Keratinocyte (primary cell): ENCODE measurements at places on chromosomes 7 and 10. TPM values are rescaled to one million over a fixed set of nuclear protein-coding genes. Genes with fewer than 3 reads are reported as not detected.

DNA sequence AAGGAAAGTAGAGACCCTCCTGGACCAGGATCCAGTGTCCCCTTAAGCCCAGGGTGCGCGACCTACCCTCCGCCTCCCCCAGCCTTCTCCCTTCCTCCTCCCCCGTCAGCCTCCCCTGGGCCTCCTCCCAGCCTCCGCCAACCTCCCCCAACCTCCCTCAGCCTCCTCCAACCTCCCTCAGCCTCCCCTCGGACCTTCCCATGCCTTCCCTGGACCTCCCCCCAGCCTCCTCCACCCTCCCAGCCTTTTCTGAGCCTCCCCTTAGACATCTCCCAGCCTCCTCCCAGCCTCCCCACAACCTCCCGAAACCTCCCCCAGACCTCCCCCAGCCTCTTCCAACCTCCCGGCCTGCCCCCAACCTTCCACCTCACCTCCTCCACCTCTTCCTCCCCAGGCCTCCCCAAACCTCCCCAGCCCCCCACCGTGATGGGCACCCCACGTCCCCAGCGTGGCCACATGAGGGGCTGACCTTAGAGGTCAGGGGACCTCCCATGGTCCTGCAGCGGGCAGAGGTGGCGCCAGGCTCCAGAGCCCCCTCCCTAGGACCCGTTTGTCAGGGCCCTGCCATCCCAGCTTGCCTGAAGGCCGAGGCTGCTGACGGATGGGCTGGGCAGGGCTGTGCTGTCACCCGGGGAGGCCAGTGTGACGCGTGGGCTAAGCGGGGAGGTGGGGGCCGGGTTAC lies 18.8 kb downstream of the FAM20C start:
- no peak for DNase-seq

DNA sequence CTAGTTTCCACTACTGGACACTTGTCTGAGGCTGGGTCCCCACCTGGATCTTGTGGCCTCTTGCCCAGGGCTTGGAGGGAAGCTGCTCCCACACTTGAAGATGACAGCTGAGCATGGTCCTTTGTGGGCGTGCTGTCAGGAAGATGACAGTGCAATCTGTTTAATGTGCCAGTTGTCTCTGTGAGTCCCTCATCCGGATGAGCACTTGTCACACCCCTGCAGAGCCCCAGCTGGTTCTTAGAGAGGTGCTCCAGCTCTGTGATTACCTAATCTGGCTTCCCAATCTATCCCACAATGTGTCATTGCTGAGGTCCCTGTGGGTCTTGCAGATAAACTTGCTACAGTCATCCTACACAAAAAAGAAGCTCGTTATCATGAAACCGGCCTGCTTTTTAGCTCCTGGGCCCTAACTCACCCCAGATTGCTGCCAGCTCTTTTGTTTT lies 34.8 kb upstream of the CCSER2 start:
- no peak for DNase-seq

DNA sequence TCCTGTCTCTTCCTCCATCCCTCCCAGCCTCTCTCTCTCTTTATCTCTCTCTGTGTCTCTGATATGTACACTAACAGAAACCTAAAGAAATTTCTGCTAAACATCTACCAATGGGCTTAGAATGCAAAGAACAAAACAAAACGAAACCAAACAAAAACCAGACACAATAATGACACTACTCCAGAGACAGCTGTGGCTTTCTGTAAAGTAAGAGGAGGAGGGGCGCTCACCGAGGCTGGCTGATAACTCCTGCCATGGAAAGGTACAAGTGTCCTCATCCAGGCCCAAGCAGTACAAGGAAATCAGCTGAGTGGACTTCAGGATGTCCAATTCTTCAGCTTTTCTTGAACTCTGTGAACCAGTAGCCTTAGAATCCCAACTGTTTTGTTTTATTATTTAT lies 70.4 kb upstream of the FZD8 start:
- no peak for DNase-seq

DNA sequence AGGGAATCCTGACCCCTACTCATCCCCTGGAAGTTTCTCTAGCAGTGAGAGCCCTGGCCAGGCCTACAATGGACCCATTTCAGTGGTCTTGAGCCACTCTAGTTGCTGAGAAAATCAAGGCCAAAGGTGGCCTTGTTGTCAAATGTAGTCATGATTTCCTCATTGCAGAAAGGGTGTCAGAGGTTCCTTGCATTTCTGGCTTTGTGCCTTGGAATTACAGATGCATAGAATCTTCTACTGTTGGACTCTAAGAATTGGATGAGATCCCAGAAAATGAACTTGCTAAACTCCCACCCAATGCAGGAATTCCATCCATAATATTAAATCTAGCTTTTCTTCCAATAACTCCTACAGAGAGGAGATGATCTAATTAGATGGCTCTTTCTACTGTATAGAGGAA lies 12.2 kb downstream of the CPA2 start:
- no peak for DNase-seq

DNA sequence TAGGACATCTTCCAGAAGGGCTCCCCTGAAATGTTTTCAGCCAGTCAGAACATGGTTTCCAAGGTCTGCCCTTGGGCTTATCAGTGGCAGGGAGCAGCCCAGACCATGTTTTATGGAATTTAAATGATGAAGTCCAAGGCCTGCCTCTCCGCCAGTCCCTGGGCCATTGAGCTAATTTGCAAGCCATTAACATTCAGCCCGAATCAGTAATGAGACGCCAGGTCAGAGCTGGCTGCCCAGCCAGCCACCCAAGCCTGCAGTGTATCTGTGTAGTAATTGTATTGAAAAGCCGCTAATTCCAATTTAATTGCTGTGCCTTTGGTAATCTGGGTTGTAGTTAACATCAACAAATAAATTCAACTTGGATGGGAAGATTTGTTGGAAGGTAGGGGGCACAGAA lies 131.4 kb downstream of the PAXIP1 start:
- no peak for DNase-seq

DNA sequence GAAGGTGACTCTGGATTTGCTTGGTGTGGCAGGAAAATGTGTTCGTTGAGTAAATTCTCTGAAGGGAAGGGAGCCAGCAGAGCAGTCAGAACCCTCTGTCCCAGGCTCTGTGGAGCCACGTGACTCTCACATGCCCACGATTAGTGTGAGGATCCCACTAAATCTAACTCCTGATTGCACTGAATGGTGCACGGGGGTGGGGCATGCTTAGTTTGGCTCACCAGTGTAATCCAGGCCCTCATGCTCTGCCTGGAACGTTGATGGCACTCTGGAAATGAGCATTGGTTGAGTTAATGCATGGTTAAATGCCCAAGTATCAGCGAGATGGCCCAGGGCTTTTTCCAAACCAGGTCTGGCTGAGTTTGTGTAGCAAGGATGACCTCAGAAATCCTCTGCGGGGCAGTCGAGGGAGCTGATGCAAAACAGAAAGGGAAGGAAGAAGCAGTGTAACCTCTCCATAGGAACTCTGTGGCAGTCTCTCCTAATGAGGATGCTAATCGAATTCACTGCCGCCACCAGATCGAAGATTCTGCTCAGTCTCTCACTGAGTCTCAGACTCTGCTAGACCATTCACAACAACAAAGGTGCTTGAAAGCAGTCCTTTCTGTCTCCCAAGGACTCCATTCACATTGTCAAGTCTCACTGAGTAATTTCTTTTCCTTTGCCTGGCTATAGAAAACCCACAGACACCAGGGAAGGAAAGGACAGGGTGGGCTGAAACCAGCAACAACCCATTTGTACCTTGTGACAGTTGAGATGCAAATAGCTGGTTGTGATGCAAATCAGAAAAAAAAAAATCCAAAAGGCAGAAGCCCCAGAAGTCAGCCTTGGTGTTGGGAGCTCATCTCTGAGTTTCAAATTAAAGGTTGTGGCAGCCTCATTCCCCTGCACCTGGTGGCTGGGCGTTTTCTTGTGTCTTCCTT lies 98.1 kb downstream of the C10orf105 start:
- no peak for DNase-seq

DNA sequence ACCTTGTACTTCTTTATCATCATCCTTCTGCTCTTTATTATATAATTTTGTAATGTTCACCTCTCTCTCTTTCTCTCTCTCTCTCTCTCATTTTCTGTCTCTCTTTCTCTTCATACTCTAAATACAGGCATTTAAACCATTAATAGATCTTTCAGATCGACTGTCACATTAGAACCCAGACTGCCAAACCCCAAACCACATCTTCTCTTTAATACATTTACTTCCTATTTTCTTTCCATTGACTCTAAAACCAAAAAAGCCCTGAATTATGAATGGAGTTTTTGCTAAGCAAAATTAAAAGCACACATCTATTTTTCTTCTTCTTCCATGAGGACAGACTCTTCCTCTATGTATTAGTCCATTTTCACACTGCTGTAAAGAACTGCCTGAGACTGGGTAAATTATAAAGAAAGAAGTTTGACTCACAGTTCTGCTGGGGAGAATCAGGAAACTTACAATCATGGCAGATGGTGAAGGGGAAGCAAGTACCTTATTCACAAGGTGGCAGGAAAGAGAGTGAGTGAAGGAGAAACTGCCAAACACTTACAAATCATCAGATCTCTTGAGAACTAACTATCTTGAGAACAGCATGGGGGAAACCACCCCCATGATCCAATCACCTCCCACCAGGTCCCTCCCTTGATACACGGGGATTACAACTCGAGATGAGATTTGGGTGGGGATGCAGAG lies 272.7 kb upstream of the MGMT start:
- DNase-seq = no peak

DNA sequence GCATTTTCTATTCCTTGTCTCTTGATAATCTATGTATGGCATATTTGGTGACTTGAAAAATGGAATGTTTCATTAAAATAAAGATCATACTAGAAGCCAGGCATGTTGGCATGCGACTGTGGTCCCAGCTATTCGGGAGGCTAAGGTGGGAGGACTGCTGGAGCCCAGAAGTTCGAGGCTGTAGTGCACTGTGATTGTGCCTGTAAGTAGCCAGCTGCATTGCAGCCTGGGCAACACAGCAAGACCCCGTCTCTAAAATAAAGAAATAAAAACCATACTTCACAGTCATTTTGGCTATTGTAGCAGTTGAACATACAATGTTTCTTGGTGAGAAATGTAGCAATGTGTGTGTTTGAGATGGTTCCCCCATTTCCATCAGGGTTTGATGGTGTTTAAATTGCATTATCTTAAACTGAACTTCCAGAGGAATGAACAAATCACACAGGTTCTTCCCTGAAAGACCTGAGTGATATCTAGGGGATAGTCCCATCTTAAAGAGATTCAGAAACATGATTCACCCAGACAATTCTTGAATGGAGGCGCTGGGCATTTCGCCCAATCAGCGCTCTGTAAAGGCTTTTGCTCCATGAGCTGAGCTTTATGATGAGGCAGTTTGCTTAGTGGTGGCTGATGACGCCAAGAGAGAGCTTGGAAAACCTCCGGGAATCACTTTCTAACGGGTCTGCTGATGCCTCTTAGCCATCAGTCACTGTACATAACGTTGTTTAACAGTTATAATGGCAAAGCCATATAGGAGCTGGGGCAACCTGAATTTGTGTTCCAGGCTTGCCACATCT lies 19.4 kb upstream of the BTBD16 start:
- DNase-seq = no peak

GRCh38 chr10:3774814-3775695 lies 10.0 kb downstream of the KLF6 start:
- no peak for DNase-seq

- DNase-seq = no peak
These were observed 49.3 kb downstream of the CLIP2 start for GRCh38 chr7:74338366-74339108.

GRCh38 chr10:2680821-2681220 lies 386.5 kb upstream of the PFKP start:
- no peak for DNase-seq

- DNase-seq = no peak
These were observed 273.9 kb downstream of the PAXIP1 start for GRCh38 chr7:154729056-154729455.

- DNase-seq = no peak
These were observed 25.6 kb downstream of the MDH2 start for GRCh38 chr7:76073335-76073990.

- no peak for DNase-seq
These were observed 128.5 kb downstream of the WDR11 start for GRCh38 chr10:120979435-120980278.

DNA sequence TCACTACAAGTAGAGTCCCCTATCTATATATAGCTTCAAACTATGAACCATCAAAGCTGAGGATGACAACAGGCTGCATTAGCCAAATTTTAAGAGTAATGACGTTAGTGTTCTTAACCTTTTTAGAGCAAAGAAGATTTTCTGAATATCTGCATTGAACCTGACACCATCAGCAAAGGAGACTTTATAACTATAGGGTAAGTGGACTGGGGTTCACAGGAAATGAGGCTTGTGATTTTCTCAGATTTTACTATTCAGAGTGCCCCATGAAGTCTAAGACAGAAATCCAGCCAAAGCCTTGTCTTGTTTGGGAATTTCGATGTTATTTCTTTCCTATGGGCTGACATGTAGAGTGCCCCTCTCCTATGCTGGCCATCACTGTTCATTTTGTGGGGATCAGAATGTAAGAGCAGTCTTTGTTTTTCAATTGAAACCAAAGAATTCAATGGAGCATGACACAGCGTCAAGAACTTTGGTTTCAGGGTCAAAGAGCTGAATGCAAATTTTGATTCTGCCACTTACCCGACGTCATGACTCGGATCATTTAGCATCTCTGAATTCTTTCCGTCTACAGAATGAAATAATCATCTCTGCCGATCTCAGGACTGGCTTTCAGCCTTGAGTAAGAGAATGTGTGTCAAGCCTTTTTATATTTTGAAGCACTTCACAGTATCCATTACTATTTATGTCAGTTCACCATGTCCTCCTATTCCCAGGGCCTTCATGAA lies 52.7 kb downstream of the DENND11 start:
- DNase-seq = no peak

Gene AIMP2
- polyA plus RNA-seq = 58.8 to 84.6 TPM (median 71.0 TPM) in 3 replicates

Gene ASAH2
- polyA plus RNA-seq = 1.6 to 4.7 TPM (median 1.7 TPM) in 3 replicates

Gene JMJD1C
- 24.9 to 38.2 TPM (median 26.6 TPM) in 3 replicates for polyA plus RNA-seq

Gene FGF8
- not detected in 3 replicates for polyA plus RNA-seq

Gene ANKRD1
- 0.06 to 0.07 TPM (median 0.07 TPM) in 3 replicates for polyA plus RNA-seq

Gene PILRA
- polyA plus RNA-seq = 0.17 to 0.59 TPM (median 0.33 TPM) in 3 replicates

Gene DNAJB9
- 6.5 to 13.4 TPM (median 8.0 TPM) in 3 replicates for polyA plus RNA-seq

Gene RGR
- polyA plus RNA-seq = not detected in 3 replicates

Gene SEC23IP
- polyA plus RNA-seq = 27.1 to 44.6 TPM (median 36.9 TPM) in 3 replicates

Gene ZKSCAN1
- 20.6 to 26.8 TPM (median 24.7 TPM) in 3 replicates for polyA plus RNA-seq

Gene CTNNA3
- 0.01 to 0.09 TPM in 2 of 3 replicates, not detected in the other for polyA plus RNA-seq

Gene HPSE2
- polyA plus RNA-seq = 0.01 TPM in 1 of 3 replicates, not detected in the others

Gene SPDYE5
- polyA plus RNA-seq = 0.04 TPM in 1 of 3 replicates, not detected in the others
